ENCODE measurements at places on chromosomes 7 and 10. TPM values are rescaled to one million over a fixed set of nuclear protein-coding genes. Genes with fewer than 3 reads are reported as not detected.
A peak's percentile ranks its signal among the peaks of the same experiment; 100 is the strongest.

DNA sequence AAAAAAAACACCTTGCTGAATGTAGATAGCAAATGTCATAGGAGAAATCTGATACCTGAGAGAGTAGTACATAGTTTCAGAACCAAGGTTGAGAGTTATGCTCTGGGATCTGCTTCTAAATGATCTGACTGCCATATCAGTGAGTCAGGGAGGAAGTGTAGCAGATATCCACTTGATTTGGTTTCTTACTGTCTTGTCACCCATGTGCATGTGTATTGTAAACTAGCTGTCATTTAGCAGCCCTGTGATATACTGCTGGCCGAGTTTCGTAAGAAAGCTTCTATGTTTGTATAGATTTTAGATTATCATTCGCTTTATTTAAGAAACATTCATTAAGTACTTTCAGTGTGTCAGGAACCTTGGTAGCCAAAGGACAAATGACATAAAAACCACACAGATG is 42.0 kb downstream of the SP4 start:
- DNase-seq: no peak

- DNase-seq: peak; percentile 17
These were observed 111.4 kb downstream of the COL28A1 start for GRCh38 chr7:7424151-7424873.

INHBA gene
- total RNA-seq: 12.6 TPM

ENO4 gene
- total RNA-seq: 1.2 TPM

TMEM225B gene
- total RNA-seq: not detected

HABP2 gene
- not detected for total RNA-seq

CELF2 gene
- 129 TPM for total RNA-seq

DNA sequence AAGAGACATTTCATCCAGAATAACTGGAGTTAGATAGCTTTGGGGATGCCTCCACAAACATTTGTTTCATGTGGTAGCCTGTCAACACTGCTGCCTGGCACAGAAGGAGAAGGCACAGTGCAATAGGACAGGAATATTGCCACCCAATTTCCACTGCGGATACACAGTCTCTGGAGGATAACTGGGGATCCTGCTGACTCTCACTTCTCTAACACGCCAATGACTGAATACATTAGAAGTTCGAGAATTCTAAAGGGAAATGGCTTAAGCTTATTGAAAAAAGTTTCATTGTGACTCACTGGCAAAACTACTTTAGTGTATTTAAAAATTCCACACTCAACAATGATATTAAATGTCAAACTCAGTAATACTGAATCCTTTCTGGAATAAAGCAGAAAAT is 12.9 kb downstream of the ARL3 start:
- no peak for DNase-seq

SFRP4 gene
- 1.2 TPM for total RNA-seq

DNA sequence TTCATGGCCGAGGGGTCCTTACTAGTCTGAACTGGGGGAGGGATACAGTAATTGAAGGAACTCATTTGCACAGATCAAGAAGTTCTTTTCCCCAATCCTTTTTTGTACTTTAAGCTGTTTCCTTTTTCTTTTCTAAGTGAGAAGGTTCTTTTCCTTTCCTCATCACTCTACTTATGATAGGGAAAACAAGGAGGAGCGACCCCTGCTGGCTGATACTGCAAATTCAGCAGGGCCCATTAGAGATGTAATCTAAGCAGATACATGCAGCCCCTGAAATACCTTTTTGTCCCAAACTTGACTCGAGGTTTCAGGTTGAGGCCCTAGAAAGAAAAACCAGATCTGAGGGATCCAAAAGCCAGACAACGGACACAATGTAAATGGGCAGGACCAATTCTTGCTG is 305.5 kb downstream of the DNAJB9 start:
- no peak for DNase-seq

GRCh38 chr10:119413471-119414080 is 128.9 kb downstream of the RGS10 start:
- DNase-seq: no peak

GRCh38 chr10:48487244-48487643 is 117.6 kb downstream of the ARHGAP22 start:
- no peak for DNase-seq

CCAR1 gene
- 45.2 TPM for total RNA-seq

DNA sequence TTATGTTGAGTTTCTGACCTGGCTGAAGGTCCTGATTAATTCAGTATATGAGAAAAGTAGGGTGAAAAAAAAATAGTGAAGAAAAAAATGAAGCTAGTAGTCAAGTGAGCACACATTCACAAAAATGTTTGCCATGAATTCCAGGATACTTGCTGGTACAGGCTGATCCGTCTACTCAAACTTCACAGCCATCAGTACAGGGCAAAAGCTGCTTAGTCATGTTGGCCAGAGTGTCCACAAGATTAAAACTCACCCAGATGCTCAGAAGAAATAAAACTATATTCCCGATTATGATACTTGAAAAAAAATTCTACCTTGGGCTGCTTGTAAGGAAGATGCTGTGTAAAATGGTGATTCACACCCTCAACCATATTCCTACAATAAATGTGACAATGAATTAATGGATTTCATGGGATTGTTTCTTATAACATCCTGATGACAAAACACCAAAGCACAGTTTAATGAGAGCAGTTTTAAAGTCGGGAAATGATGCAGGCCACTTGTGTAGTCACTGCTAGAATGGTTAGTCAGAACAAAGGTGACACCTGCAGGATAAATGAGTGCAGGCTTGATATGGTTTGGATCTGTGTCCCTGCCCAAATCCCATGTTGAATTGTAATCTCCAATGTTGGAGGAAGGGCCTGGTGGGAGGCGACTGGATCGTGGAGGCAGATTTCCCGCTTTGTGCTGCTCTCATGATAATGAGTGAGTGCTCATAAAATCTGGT is 49.2 kb upstream of the ANKRD1 start:
- DNase-seq: no peak

- no peak for DNase-seq
These were observed 16.5 kb downstream of the NPFFR1 start for GRCh38 chr10:70267161-70267933.

DNA sequence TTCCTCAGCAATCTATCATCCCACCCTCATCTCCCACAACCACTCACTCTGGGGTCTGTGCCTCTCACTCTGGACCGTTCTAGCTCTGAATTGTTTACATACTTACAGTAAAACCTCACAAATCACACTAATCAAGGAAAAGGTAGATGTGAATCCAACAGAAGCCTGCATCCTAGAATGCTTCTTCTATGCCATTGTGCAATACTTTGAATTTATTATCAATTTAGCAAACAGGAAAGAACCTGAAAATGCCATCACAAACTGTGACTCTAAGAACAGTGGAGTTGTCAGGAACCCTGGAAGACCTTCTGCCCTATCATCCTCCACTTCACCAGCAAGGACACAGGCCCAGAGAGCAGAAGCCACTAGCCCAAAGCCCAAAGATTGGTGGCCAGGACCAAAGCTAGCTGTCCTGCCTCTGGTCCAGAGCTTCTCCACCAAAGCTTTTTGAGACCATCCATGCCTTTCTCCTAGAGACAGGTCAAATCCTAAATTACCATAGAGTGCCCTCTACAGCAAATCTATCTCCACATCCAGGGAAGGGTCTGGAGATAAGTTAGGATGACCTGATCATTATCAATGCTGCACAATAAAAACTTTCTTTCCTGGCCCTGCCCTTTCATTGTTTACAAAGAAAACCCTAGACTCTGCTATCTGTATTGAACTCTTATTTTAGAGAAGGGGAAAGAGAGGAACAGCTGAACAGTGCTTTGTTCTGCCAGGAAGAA is 2.4 kb downstream of the SORBS1 start:
- DNase-seq: peak; percentile 28

DNA sequence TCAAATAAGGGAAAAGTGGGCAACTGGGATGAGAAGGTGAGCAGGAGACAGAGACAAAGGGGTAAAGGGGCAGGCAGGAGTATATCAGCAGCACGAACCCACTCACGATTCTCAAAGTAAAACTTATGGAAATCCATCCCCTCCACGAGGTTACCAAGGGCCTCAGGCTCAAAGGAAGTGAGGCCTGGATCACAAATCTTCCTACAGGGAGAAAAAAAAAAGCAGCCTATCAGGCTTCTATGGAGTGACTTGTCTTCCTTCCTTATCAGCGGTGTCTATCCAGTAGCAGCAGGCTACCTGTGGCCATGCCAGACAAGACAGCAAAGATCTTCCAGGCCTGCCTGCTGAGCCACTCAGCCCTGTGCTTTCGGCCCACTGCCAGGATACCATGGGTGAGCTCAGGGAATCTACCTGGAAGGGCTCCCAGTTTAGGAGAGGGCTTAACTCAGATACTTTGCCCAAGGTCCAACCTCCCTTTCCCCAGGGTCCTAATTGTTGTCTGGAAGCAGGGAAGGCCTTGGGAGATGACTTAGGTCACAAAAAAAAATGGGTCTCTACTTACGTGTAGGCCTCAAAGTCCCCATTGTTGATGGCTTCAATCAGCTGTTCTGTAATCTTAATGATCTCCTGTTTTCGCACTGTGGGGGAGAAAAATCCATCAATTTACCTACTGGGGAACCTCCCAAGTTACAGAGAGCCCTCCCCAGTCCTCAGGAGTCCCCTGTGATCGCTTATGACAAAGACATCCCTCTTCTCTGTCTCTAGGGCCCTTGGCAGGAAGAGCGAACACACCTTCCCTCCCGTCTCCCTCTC is 5.7 kb upstream of the NDST2 start:
- DNase-seq: no peak

OPALIN gene
- total RNA-seq: not detected

Measured in frontal cortex (tissue), 4 donors.